ENCODE measurements at places on chromosomes 12 and 14.

DNA sequence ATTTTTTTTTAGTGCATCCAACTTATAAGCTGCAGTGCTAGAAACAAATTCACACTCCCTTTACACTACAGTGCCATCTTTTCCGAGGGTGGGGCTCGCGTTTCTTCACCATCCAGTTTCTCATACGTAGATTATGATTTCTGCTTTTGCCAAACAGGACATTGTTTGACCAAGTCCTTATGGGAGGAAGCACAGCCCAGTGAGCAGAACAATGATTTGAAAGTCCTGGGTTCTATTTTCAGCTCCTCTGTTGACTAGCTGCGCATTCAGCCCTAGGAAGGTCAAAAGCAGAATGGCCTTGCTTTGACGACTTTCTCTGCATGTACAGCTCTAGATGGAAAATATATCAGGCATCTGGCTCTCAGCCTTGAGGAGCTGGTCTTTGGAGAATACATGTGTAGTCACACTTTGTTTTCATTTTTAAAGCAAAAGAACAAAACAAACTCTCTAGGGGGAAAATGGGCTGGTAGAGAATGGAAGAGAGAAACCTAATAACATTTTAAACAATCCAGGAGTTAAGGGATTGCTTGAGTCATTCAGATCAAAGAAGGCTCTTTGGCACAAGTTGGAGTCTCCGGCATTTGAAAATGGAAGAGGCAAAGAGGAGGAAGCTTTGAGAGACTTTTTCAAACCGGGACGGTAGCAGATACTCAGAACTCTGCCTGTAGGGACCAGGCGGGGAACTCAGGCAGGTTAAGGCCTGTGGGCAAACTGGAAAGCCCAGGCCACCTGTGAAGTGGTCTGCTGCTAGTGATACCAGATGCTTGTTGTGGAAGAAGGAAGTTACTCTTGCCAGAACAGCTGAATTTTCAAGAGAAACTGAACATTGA lies 257.3 kb upstream of the PLEKHG7 start:
- DNase-seq: peak; percentile 29

DNA sequence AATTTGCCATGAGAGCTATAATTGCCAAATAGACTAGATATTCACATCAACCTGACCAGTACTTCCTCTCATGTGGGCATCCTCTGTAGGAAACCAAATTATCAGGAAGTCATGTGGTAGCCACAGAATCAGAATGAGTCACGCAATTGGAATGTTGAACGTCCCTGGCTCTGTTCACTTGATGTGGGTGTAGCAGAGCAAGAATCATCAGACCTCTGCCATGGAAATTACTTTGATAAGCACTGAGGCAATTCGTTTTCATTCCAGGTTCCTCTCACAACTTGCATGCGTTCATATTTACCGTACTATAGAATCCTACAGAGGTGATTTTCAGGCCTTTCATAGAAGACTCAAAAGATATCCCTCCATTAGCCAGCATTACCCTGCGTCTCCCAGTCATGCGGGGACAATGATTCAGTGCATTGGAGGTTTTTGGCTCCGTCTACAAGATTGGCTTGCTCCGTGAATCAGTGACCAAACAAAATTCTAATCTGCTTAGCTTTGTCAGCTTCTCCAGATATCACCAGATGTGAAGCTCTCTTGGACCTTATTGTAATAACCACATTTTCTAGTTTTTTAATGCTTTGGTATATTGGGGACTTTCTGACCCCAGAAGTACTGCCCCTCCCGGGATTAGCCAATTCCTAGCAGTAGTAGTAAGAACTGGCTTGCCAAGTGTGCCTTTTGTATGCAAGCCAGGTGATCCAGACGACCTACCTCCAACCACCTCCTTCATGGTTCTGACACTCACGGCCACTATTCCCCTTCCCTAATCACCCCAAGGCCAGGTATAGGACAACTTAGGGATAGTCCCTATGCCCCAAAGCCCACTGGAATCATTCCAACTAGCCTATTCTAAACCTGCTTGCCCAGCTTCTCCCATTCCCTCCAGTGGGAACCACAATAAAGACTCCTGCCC lies 133.4 kb downstream of the KICS2 start:
- peak; percentile 93 for DNase-seq

DNA sequence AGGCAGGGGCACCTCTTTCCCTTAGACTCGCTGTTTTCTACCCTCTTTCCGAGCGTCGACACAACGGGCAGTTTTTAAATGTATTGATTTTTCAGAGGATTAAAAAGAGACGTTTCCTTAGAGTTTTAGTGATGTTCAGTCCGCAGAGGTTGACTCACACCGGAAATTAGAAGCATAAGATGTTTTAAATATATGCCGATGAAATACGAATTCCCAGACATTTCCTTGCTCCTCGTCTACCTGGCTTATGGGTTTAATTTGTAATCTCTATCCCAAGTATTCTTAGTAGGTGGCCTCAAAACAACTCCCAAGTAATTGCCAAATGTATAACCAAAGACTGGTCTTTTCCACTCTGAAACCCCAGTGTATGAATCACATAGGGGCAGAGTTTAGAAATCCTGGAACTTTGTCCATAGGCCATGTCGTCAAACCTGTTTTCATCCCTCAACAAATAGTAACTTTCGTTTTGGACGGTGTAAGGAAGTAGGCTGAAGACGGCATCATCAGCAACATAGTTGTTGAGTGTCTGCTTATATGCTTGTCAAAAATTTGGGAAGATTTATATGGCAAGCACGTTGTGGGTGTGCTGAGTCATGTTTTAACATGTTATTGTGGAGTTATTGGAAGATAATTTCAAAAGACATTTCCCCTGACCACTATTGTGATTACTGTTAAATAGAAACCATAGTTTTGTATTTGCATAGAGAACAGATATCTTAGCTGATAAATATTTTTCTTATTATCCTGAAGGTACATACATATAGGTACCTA lies 824 bp downstream of the TBK1 start:
- peak; percentile 79 for DNase-seq

DNA sequence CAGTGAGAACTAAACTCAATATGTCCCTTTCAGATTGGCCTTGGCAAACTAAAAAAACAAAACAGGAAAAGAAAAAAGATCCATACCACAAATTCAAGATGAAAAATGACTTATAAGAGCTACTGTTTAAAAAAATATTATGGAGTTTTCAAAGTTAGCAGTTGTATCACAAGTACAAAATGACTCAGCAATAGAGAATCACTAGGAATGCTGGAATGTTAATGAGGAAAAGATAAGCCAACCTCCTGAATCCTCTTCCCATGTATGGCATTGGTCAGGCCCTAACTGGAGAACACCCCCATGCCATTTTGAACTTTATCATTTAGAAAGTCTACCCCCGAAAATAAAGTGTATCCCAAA lies 62.2 kb downstream of the PPP1R36 start:
- DNase-seq: peak; percentile 61

DNA sequence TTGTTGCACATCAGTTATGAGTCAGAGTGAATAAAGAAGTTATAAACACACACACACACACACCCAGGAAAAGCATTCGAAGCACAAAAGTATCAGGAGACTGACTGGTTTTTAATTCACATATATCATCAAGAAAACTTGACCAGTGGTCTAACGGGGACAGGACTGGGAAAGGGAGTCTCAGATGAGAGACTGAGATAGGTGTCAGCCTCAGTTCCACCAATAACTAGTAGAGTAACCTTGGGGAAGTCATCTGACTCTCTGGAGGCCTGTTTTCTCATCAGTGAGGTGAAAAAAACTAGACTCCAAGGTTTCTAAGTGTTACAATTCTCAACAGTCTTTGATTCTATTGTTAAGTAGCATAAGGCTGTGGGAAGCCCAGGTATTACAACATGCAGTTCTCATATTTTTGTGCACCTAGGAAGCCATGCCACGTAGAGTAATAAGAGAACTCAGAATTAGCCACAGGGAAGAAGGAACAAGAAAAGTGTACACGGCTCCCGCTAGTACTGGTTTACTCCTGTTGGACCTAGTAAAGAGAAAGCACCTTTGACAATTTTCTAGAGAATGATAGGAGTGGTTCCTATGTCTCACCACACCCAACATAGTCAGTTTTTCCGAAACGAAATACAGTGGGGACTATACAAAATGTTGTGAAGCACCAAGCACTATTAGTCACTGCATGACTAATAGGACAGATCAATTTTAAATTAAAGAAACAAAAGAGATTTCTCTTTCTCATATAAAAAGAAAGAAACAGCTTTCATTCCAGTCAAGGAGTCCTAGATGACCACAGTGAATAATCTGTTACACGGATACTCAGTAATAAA lies 5.0 kb downstream of the PPTC7 start:
- DNase-seq: peak; percentile 83

DNA sequence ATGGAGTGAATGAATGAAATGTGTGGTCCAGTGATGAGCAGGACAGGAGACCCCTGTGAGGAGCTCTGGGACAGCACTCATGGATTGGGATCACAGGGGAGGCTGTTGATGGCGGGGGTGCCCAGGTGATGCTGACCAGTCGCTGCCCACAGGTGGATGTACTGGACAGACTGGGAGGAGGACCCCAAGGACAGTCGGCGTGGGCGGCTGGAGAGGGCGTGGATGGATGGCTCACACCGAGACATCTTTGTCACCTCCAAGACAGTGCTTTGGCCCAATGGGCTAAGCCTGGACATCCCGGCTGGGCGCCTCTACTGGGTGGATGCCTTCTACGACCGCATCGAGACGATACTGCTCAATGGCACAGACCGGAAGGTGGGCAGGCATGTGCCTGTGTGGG lies 13.3 kb upstream of the LRP1-AS start:
- no peak for DNase-seq

- DNase-seq: no peak
These were observed 24.2 kb downstream of the RPH3A start for GRCh38 chr12:112815589-112816321.

- DNase-seq: peak; percentile 82
These were observed 48.6 kb downstream of the AP5M1 start for GRCh38 chr14:57317248-57317833.

DNA sequence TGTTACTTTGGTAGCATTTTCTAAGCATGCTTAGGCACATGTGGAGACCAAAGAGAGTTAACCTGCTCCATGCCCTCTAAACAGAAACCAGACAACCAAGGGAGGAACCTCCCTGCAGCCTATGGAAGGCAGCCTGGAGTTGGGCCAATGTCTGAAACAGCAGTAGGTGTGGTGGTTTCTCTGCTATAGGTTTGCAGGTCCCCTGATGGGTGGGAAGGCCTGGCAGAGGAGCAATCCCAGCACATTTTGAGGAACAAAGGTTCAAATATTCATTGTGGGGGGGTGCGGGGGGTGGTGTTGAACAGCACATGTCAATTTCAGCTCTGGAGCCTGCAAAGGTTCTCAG lies 65.4 kb downstream of the DACT1 start:
- no peak for DNase-seq
